NK-92 treated with Interleukin-12 subunit alpha and Interleukin-12 subunit beta, amount 100 ng/mL, for 24 hours (cell line): ENCODE measurements at places on chromosomes 6 and 20.

DNA sequence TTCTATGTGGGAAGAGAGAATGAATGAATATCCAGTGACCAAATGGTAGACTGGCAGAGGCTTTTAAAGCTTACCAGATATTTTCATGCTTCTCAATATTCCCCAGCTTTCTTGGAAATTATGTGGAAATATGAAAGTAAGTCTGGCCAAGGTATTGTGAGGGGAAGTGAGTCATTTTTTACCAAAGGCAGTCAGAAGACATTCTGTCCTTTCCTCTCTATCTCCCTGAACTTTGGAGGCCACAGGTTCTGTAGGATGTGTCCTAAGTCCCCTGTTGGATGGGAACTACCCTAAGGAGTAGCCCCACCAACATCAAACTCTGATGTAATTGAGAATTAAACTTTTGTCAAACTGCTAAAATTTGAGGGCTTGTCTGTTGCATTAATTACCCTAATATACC is 593.8 kb upstream of the NRSN1 start:
- no peak for DNase-seq

DNA sequence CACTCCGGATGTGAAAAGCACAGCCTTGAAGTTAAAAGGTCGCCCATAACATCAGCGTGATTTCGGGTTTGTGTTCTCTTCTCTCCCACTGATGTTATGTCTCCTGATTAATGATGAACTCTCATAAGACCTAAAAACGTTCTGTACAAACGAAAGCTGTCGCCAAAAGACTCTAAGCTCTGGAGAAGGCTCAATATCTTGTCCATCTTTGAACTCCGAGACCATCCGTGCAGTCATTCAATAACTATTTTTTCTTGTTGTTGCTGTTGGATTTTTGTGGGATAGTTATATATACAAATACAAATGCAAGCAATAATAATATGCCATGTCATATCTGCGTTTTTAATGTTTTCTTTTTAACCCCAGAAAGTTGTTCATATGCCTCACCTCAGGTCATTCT is 291.8 kb upstream of the MARCKS start:
- DNase-seq: no peak

DNA sequence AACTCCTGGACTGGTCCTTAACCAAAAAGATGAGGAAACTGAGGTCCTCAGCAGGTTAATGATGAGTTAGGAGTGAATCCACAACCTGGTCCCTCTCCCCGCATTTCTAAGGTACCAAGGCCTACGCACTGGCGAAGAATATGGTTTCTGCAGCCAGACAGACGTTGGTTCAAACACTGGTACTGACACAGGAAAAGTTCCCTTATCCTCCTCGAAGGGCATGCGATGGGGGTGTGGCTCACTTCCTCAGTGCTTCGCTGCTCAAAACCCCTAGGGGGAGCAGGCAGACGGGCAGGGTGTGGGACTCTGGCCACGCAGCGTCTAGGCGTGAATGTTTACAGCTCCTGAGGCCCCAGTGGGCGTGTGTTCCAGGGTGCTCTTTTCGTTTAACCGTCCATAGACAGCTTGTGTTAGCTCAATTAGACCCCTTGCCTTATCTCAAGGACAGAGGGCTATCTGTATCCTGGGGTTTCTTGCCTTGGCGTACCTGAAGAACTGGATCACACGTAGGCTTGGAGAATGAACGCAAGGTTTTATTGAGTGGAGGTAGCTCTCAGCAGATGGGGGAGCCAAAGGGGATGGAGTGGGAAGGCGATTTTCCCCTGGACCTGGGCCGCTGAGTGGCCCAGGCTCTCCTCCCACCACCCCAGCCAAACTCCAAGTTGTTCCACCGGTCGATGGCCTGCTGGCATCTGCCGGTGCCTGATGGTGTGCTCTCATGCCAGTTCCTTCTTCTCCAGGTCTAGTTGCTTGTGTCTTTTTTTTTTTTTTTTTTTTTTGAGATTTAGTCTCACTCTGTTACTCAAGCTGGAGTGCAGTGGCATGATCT is 31.8 kb upstream of the PTPN1 start:
- DNase-seq: peak; percentile 49

GRCh38 chr6:144150710-144151657 is 667 bp downstream of the STX11 start:
- DNase-seq: peak; percentile 68
